Esophagus squamous epithelium (tissue), 5 donors: ENCODE measurements at places on chromosomes 2 and 18. TPM values are rescaled to one million over a fixed set of nuclear protein-coding genes. Genes with fewer than 3 reads are reported as not detected.

GRCh38 chr2:237042101-237042500, 43.6 kb upstream of the COPS8 start:
- no peak for DNase-seq

GRCh38 chr2:20626698-20627513, 24.0 kb downstream of the HS1BP3 start:
- DNase-seq = no peak

DNA sequence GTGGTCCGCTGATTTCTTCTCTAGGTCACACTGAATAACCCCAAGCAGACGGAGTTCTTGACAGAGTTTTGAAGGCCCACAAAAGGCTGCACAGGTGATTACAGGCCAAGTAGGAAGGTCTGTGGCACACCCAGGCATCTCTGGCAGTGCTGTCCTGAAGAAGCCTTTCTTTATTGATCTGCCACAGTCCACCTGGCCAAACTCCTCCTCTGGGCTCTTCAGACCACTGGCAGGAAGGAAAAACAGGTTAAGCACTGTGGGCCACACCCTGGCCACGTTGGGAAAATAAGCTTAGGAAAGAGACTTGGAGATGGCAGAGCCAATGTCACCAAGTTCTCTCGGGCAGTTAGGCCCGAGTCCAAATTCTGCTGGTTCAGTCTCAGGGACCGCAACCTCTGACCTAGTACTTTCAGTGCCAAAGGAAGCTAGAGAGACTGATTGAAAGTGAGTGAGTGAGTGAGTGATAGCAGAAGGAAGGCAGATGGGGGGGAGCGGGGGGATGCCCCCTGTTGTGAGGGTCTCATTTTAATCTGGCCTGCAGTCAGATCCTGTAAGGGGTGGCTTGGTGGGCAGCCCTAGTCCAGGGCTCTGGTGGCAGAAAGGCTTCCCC, 102.9 kb downstream of the TGFA start:
- no peak for DNase-seq

ST3GAL5 gene
- total RNA-seq = 7.9 TPM

ABCB11 gene
- not detected for total RNA-seq
